ENCODE measurements at places on chromosomes 1 and 21.

GRCh38 chr1:154178911-154179811, 12.7 kb downstream of the TPM3 start:
- no peak for DNase-seq

GRCh38 chr1:1398677-1399186, 403 bp downstream of the CCNL2 start:
- DNase-seq: no peak

DNA sequence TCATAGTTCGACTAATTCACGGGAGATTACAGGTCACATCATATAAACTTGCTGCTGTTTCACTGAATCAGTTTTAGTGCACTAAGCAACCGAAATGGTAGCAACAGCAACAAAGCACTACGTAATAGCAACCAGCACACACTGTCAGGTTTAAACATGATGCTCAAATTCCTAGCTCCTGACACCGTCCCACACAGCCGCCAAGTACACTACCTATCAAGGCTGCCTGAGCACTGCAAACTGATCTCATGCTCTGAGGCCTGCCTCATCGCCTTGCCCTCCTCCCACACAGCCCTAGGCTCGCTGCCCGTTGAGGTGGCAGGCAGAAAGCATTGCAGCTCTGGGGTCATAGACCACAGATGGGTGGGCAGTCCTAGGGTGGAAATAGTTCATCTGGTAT, 12.4 kb downstream of the LAMC2 start:
- no peak for DNase-seq

DNA sequence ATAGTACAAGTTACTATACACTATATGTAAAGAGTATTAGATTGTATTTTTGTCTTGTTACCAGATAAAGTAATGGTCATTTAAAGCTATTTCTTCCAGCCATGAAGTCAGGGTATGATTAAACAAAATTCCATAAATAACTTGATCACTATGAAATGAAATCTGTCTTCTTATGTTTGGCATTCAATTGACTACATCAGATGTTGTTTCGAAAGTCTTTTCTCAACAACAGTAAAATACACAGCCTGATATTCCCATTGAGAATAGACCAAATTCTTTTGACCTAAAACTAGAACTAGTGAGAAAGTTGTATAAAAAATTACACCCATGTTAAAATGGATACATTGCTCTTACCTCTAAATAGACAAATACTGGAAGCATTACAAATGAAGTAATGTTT, 134.6 kb upstream of the ADAMTS5 start:
- DNase-seq: no peak

DNA sequence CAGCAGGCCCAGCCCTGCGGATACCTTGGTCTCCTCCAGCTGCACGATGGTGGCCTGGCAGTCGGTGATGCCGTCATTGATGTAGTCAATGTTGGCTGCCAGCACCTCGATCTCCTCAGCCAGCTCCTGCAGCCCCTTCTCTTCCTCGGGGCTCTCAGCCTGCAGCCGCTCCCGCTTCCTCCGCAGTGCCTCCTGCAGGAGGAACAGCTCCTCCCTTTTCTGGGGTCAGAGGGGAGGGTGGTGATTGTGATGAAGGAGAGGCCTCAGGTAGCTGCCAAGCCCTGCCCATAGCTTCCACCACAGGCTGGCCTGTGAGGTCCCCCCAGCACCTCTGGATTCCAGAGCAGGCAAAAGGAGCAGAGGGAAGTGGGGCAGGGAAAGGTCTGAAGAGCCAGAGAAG, 33.4 kb downstream of the KIF21B start:
- DNase-seq: no peak

DNA sequence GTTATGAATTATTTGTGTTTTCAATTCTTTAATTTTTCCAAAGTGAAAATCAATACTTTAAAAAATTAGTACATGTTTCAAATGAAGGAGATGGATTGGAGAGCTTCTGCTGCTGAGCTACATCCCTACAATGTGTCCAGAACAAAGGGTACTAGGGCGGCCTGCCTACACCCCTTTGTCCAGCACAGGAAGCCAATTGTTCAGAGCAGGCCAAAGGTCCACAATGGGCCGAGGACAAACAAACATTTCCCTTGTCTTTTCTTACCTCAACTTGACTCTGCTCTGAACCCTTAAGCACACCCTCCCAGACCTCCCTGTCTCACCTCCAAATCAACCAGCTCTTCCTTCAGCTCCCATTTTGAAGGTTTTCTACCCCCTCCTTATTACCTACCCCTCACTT, 39.4 kb upstream of the CAMK1G start:
- no peak for DNase-seq

DNA sequence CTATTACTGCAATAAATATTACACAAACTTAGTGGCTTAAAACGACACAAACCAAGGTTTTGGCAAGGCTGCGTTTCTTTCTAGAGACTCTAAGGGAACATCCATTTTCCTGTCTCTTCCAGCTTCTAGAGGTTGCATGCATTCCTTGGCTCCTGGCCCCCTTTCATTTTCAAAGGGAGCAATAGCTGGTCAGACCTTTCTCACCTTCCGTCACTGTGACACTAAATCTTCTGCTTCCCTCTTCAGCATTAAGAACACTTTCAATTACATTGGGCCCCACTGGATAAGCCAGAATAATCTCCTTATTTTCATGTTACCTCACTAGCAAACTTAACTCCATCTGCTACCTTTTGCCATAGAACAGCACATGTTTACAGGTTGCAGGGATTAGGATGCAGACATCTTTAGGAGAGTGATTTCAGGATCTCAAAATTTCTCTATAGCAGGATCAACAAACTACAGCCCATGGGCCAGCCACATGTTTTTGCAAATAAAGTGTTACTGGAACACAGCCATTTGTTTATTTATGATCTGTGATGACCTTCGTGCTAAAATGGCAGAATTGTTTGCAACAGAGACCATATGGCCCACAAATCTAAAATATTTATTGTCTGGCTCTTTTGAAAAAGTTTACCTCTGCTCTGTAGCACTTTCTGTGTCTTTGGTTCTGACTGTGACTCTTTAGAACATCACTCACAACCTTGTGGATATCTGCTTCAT, 221.5 kb upstream of the SGIP1 start:
- no peak for DNase-seq

GRCh38 chr1:15959827-15960446, 16.0 kb downstream of the ZBTB17 start:
- DNase-seq: no peak

DNA sequence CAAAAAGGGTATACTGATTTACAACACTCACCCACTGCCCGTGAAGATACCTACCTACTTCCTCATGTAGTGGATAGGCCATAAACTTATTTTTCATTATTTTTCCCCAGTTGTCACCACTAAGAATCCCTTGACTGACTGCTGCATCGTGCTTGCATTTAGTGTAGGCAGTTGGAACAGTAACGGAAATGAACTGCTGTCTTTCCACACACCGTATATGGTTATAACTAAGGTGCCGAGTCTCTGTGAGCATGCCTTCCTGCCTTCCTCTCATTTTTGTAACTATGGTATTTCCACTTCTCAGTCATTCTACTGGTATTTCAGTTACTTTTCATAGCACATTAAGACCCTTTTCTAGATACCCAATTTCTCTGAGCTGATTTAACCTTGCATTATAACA, 36.4 kb downstream of the SLC35F3 start:
- DNase-seq: no peak

DNA sequence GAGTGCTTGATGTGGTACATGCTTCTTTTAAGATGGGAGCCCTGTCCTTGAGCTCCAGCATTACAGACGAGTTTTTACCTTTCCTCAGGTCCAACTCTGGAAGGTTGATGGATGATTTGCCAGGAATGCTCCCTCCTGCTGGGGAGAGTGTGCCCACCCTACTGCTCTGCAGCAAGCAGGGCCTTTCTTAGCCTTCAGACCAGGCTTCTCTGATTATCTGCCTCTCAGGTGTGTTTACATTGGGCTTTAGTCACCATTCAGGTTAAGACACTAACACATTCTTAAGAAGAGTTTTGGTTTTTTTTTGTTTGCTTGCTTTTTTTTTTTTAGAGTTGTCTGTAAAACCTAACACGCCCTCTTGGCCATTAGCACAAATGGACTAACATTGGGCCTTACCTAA, 301.8 kb downstream of the KCNT2 start:
- DNase-seq: no peak

GRCh38 chr1:37752583-37753471, 12.1 kb downstream of the EPHA10 start:
- DNase-seq: no peak

DNA sequence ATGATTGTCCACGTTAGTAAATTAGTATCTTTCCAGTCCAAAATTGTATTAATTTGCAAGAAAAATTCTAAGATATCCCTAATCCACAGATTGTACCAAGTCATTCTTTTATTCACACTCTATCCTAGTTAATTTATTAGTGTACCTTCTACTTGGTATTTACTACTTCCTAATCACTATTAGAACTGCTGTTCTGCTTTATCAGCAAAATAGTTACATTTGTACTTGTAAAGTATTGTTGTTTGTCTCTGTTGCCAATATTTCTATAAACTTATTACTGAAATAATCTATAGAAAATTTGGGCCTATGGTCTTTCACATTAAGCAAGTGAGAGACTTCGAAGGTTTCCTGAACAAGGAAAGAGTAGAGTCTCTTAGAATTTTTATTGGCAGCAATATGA, 5.6 kb upstream of the CRP start:
- DNase-seq: no peak

DNA sequence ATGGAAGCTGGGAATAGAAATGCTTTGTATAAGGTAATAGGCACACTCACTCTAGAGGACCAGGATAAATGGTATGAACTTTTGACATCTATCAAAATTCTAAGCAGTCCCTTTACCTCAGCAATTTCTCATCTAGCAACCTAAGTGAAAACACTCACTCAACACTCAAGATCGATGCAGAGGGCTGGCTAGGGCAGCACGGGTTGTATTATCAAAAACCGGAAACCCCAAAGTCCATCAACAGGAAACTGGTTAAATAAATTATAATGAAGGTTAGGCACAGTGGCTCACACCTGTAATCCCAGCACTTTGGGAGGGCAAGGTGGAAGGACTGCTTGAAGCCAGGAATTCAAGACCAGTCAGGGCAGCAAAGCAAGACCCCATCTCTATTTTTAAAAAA, 9.4 kb downstream of the USP48 start:
- DNase-seq: no peak

- no peak for DNase-seq
These were observed 134.4 kb downstream of the ZNF281 start for GRCh38 chr1:200275415-200275814.

GRCh38 chr1:245754463-245754961, 599.7 kb downstream of the KIF26B start:
- DNase-seq: no peak

DNA sequence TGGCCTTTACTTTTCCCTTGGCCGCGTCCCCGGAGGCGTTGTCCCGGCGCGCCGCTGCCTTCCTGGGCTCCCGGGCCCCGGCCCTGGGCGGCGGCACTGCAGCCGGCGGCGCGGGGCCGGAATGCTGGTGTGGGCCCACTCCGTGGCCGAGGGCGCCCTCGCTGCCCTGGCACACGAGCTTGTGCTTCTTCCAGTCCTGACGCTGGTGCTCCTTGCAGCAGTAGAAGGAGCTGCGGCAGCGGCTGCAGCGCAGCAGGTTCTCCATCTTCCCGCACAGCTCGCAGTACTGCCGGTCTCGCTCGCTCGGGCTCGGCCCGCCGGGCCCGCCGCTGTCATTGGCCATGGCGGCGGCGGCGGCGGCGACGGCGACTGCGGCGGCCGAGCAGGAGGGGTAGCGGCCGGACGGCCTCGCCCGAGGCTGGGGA, 529 bp downstream of the EGLN1 start:
- no peak for DNase-seq

- DNase-seq: no peak
These were observed 200.6 kb downstream of the RGS7 start for GRCh38 chr1:241156231-241156965.

DNA sequence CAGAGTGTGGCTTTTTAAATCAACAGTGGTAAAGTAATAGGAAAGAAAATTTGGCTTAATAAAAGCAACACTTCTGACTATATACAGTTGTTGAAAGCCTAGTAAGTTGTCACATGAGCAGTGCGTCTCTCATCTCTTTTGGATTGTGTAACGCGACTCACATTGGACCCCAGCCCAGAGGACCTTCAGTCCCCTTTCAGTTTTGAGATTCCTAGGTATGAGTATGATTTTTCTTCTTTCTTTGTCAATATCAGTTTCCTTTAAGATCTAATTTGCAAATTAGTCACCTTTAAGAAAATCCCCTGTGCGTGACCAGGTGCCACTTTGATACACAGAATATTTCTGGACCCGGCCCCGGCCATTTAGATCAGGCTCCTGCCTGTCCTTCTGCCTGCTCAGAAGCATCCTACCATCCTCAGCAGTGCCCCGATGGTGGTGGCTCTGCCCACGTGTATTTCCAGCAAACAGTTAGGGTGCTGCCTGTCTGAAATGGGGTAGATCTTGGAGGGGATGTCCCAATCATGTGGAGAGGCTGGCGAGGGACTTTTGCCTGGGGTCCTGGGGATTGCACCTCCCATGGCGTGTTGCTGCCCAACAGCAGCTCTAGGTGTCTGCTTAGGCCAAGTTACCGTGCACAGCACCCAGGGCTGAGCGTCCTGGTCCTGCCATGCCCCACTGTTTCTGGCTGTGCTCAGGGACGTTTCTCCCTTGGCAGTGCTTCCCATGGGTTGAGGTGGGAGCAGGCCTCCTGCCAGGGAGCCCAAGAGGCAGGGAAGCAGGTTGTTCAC, 21.1 kb downstream of the SNAP47 start:
- no peak for DNase-seq

DNA sequence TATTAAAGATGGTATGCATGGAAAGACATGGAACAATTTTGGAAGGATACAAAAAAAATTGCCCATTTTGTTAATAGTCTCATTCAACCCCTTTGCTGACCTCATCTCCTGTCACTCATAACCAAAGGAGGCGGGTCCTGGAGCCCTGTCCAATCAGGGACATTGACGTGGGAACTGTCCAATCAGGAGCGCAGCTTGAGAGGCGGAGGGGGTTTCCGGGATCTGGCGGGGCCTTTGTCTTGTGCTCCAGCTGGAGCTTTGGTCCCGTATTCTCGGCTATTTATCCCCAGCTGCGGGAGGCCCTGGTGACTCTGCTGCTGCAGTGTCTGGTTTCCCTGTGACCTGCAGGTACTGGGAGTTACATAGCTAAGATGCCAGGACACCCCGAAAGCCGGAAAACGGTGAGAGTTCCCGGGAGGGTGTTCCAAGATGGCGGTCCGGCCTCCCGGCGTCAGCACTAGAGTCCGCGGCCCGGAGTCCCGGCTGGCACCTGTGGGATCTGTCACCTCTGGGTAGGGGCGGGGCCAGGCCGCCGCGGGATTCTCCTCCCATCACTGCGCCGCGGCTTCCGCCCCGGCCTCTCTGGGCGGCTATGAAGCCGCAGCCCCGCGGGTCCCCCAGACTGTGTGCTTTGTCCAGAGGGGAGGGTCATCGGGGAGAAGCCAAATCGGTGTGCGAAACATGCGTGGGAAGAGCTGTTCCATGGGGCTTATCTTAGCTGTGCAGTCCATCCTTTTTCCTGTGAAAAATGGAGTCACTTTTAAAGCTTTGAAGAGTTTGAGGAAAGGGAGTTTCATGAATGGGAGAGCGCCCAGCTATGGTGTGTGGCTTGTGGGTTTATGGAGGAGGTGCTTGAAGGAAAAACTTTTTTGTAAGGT, at the start of gene ZNF678:
ZNF678 (plus strand) TSS at position 233 of the 878 bp plus-strand sequence. CDS start 87,436 bp downstream, outside the sequence.
- DNase-seq: peak; percentile 88

DNA sequence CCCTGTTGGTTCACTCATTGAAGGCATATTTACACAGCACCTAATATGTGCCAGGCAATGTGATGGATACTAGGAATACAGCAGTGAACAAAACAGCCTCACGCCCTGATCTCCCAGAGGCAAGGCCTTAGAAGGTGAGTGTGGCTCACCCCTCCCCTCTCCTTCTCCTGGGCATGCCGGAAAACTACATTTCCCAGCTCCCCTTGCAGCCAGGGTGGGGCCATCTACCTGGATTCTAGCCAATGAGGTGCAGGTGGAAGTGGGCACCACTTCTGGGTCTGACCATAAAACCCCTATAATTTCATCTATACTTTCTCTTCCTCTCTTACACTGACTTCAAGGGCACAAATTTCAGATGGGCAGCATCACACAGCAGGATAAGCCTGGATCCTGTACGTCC, 63.8 kb downstream of the FBXO2 start:
- no peak for DNase-seq

Data from cerebellar nuclear complex (tissue), 1 donor.